A549 treated with DMSO at 1 μM for 4 hours (cell line): ENCODE measurements at places on chromosomes 5 and 9. TPM values are rescaled to one million over a fixed set of nuclear protein-coding genes. Genes with fewer than 3 reads are reported as not detected.

Gene IL17B
- total RNA-seq: not detected in 5 replicates

Gene GKAP1
- total RNA-seq: 3.8 to 7.0 TPM (median 5.5 TPM) in 5 replicates

Gene TLE1
- total RNA-seq: 85.5 to 88.9 TPM (median 87.8 TPM) in 5 replicates

Gene TMEM252
- not detected in 5 replicates for total RNA-seq

Gene BTNL3
- total RNA-seq: not detected in 5 replicates

Gene GPBP1
- 39.3 to 46.7 TPM (median 43.0 TPM) in 5 replicates for total RNA-seq

Gene NR4A3
- 2.3 to 3.6 TPM (median 3.2 TPM) in 5 replicates for total RNA-seq

Gene GNG10
- total RNA-seq: 58.2 to 72.1 TPM (median 63.6 TPM) in 5 replicates

Gene INSL4
- total RNA-seq: 15.5 to 19.2 TPM (median 18.0 TPM) in 5 replicates

Gene FOXD4L6
- total RNA-seq: 0.15 TPM in 1 of 5 replicates, not detected in the others

Gene TBCA
- total RNA-seq: 266 to 288 TPM (median 276 TPM) in 5 replicates

Gene PBX3
- 10.1 to 14.9 TPM (median 12.5 TPM) in 5 replicates for total RNA-seq

Gene ANKRD18B
- total RNA-seq: 5.0 to 10.1 TPM (median 8.4 TPM) in 5 replicates

Gene SLC6A18
- total RNA-seq: not detected in 5 replicates

Gene MAP1B
- 45.2 to 66.8 TPM (median 59.2 TPM) in 5 replicates for total RNA-seq

Gene NAIP
- total RNA-seq: 0.25 to 0.47 TPM (median 0.41 TPM) in 5 replicates

Gene FAM169A
- total RNA-seq: 4.8 to 9.2 TPM (median 7.2 TPM) in 5 replicates

Gene EQTN
- not detected in 5 replicates for total RNA-seq

Gene RNF208
- 1.2 to 2.7 TPM (median 1.8 TPM) in 5 replicates for total RNA-seq

Gene ANKRD55
- total RNA-seq: 0.05 TPM in 1 of 5 replicates, not detected in the others

Gene BARHL1
- 0.06 TPM in 1 of 5 replicates, not detected in the others for total RNA-seq

Gene PCDHB9
- total RNA-seq: 0.05 to 0.12 TPM in 2 of 5 replicates, not detected in the others

Gene GAPT
- total RNA-seq: not detected in 5 replicates

Gene EDIL3
- 0.12 to 0.52 TPM (median 0.22 TPM) in 5 replicates for total RNA-seq

Gene RIOK2
- total RNA-seq: 15.5 to 26.0 TPM (median 21.1 TPM) in 5 replicates

Gene PTPDC1
- 3.8 to 4.4 TPM (median 4.3 TPM) in 5 replicates for total RNA-seq

Gene PTGER4
- 0.69 to 0.94 TPM (median 0.80 TPM) in 5 replicates for total RNA-seq

Gene AGPAT2
- total RNA-seq: 72.3 to 105 TPM (median 98.6 TPM) in 5 replicates

Gene COL15A1
- total RNA-seq: 0.17 to 0.48 TPM (median 0.34 TPM) in 5 replicates

Gene IGFBPL1
- 2.3 to 3.2 TPM (median 2.9 TPM) in 5 replicates for total RNA-seq

Gene PCDHB11
- 0.07 to 0.12 TPM (median 0.11 TPM) in 3 of 5 replicates, not detected in the others for total RNA-seq
